ENCODE measurements at places on chromosomes 11 and 22. TPM values are rescaled to one million over a fixed set of nuclear protein-coding genes. Genes with fewer than 3 reads are reported as not detected.

OVOL1 gene
- not detected for polyA plus RNA-seq

SOX10 gene
- 4.2 TPM for polyA plus RNA-seq

CRYBB3 gene
- polyA plus RNA-seq: 0.23 TPM

STARD10 gene
- polyA plus RNA-seq: 62.3 TPM

SLC25A45 gene
- 10.0 TPM for polyA plus RNA-seq

GRCh38 chr22:44278243-44279068, 34.3 kb downstream of the SHISAL1 start:
- no peak for DNase-seq

DNA sequence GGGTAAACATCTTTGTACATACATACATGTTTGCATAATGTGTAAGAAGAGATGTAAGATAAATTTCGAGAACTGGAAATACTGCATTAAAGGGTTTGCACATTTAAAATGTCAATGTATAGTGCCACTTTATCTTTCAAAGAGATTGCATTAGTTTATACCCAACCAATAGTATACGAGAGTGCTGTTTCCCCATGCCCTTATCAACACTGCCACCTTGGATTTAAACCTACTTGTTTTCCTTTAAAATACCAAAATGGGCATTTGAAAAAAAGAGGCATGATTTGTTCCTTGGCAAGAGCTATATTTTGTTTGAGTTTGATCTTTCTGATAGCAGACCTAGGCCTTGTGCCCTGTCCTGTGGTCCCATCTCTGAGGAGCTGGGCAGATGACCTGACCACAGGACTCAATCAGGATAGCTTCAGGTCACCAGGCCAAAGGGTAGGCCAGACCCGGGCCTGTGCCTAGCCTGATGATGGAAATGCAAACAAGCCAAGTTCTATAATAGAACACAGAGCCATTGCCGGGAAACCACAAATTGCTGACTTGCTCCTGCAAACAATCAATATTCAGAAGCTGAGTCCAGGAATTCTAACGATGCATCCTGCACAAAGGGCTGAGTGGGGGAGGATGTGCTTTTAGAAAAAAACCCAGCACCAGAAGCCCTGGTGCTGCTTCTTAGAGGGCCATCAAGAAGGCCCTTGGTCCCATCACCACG, 16.9 kb upstream of the ALG8 start:
- DNase-seq: no peak

GRCh38 chr11:64722141-64723065, 594 bp downstream of the NRXN2 start:
- no peak for DNase-seq

- DNase-seq: no peak
Measured at GRCh38 chr11:46693597-46694012, 6.8 kb downstream of the ARHGAP1 start.

- DNase-seq: no peak
Measured at GRCh38 chr22:40156001-40156516, 21.7 kb upstream of the TNRC6B start.

DNA sequence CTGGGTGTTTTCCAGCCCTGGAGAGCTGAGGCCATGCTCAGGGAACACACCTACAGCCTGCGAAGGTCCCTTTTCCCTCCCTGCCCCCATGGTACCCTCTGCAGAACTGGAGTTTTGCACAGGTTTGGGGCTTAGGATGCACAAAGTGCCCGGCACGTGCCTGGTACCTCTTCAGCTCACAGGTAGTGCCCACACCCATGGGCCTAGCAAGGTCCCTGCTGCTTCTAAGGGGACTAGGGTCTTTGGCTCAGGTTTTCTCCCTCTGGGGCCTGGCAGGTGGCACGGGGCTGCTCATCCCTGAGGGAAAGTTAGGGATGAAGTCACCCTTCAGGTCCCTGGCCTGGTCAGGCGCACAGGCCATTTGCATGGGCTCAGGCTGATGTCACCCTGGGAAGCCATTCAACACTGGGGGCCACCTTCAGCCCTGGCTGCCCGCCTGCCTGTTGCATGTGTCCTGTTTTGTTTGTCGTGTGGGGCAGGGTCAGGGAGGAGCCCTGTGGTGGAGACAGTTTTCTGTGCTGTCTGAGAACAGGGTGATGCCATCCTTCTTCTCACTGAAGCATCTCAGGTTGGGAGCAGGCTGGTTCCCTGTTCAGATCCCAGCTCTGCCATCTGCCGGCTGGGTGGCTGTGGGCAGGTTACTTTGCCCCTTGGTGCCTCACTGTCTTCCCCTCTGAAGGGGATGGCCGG, 68.3 kb upstream of the CRYBB3 start:
- DNase-seq: no peak

GRCh38 chr11:74380746-74381439, 17.3 kb downstream of the PGM2L1 start:
- no peak for DNase-seq

DNA sequence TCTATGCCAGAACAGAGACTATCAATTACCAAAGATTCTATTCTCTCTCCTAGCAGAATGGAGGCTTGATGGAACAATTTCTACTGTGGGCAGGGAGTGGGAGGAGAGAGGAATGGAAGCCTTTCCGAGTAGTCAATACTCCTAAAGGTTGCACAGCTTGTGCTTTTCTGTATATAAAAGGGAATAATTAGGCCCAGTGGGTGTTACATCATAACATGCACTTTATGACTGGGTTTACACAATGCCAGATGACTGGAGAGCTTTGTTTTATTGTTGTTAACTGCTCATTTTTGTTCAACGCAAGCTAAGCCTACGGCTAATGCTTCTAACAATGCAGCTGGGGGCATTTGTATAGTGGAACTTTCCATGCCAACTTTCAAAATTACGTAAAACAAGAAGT, 2237.9 kb upstream of the RAG2 start:
- DNase-seq: no peak

DNA sequence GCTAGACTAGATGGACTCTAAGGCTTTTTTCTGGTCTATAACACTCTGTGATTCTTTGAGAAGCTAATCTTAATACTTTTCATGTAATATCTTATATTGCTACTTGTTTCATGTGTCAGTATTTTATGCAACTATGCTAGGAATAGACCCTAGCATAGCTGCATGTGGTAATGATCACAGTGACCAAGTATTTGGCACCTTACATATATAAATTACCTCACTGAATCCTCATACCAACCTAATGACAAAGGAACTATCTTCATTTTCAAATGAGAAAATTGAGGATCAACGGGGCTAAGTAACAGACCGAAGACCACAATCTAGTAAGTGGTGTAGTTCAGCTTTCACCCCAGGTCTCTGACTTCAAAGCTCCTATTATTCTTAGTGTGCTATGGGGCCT, 327.3 kb upstream of the PITPNB start:
- DNase-seq: no peak

- no peak for DNase-seq
Measured at GRCh38 chr11:12494699-12495098, 117.3 kb downstream of the PARVA start.

DNA sequence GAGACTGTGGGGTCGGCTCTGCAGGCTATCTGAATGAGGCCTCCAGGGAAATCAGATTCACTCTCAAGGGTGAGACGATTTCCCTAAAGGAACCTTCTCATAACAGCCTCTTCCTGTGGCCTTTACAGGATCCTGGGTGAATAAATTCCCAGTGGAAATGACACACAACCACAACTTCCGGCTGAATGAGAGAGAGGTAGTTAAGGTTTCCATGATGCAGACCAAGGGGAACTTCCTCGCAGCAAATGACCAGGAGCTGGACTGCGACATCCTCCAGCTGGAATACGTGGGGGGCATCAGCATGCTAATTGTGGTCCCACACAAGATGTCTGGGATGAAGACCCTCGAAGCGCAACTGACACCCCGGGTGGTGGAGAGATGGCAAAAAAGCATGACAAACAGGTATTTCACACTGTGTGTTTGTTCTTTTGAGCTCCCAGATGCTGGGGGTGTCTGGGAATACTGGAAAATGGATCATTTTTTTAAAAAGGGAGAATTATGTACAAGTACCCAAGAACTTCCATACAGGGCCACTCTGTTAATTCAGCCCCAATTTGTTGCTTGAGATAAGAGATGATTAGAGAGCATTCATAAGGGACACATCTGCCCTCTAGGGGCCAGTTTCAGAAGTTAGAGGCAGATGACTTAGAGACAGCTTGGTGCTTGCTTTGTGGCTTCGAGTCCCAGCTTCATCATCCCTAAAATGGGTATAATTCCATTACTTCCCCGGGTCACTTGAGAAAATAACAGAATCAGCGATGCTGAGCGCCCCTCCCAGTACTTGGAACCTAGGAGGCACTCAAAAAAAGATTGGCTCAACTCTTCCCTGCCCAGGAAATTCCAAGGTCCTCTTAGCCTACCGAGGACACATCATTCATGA, 10.2 kb downstream of the SERPIND1 start:
- peak; percentile 12 for DNase-seq

DNA sequence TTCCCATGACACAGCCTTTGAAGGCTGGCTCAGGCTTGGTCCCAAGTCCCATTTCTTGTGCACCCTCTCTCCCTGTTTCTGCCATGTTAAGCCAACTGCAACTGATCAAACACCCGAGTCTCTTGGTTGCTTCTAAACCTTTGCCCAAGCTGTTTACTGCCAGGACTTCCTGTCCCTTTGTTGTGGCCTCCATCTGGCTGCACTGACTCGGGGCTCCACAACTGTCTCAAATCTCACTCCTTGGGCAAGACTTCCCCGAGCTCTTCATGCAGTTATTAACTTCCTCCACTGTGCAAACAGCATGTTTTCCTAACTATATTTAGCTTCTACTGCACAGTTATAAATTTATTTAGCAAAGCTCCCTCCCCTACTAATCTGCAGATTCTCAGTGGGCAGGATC, 4.3 kb downstream of the VPREB1 start:
- no peak for DNase-seq

DNA sequence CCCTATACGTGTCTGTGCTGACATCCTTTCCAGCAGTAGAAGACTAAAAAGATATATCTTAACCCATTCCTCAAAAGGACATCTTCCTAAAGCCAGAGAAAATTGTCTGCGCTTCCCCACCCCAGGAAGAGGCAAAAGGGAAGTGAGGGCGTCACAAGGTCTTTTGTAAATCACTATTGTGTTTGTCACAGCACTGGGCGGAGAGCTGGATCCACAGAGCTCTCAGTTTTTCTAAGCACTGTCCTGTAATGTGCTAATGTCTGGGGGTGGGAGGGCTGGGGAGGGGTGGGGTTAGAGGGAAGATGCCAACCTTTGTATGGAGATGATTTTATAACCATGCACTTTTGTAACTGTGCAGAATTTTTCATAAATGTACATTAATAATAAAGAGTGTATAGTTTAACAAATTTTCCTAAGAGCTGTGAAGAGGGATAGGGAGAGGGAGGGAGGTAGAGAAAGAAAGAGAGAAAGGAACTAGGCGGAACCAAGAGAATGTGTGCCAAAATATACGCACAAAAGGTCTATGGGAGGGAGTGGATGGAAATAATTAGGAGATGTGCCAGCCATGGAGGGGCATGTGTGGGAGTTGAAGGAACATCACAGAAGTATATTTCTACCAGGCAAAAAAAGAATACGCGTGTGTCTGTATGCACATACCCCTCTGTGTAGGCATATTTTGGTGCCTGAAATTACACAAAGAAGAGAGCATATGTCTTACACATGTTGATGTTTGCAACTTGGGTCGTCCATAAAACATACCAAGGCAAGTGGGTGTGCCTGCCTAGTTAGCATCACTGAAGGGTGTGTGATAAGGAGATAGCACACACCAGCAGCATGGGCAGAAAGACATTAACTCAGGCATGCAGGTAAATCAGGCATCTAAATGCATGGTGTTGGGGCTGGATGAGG, 9.8 kb downstream of the LRRC55 start:
- no peak for DNase-seq

- no peak for DNase-seq
Measured at GRCh38 chr11:80559942-80560341, 1119.1 kb upstream of the TENM4 start.

DNA sequence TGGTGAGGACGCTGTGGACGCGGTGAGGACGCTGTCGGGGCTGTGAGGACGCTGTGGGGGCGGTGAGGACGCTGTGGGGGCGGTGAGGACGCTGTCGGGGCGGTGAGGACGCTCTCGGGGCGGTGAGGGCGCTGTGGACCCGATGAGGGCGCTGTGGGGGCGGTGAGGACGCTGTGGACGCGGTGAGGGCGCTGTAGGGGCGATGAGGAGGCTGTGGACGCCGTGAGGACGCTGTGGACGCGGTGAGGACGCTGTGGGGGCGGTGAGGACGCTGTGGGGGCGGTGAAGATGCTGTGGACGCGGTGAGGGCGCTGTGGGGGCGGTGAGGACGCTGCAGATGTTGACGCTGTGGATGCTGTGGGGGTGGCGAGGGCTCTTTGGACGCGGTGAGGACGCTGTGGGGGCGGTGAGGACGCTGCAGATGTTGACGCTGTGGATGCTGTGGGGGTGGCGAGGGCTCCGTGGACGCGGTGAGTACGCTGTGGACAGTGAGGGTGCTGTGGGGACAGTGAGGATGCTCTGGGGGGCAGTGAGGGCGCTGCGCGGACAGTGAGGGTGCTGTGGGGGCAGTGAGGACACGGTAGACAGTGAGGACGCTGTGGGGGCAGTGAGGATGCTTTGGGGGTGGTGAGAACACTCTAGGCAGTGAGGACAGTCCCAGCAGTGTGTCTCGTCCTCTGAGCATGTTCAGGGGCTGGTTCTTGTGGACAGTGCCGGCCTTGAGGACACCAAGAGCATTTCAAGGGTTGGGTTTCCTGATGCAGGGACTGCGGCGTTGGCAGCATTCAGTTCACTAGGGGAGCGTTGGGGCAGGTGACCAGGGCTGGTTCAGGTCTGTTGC, 4.2 kb downstream of the GP1BB start:
- no peak for DNase-seq

Measured in hindlimb muscle (tissue), 1 donor.